ENCODE measurements at places on chromosomes 16 and 17. TPM values are rescaled to one million over a fixed set of nuclear protein-coding genes. Genes with fewer than 3 reads are reported as not detected.

Gene PAM16
- total RNA-seq = 20.3 TPM

Gene LRRC37B
- 13.6 TPM for total RNA-seq

Gene GNGT2
- not detected for total RNA-seq

Gene HOXB8
- not detected for total RNA-seq

Gene PRSS36
- total RNA-seq = 0.83 TPM

Gene TSPAN10
- 1.7 TPM for total RNA-seq

Gene SCNN1B
- total RNA-seq = 0.59 TPM

Gene ASPHD1
- 14.7 TPM for total RNA-seq

Gene ITGAX
- 0.21 TPM for total RNA-seq

Gene MED31
- 8.3 TPM for total RNA-seq

Gene PFN1
- 1,314 TPM for total RNA-seq

Gene CA10
- 0.85 TPM for total RNA-seq

Gene CDT1
- 22.0 TPM for total RNA-seq

Gene WWOX
- 11.0 TPM for total RNA-seq

Gene RAPGEFL1
- total RNA-seq = 16.6 TPM

Gene ATXN2L
- total RNA-seq = 80.5 TPM

Gene RGS9
- 2.8 TPM for total RNA-seq

Gene CD7
- total RNA-seq = not detected

Gene ZACN
- not detected for total RNA-seq

Gene APOH
- total RNA-seq = not detected

Gene PRSS22
- total RNA-seq = 3.1 TPM

Gene SEPHS2
- 70.7 TPM for total RNA-seq
